Left renal cortex interstitium (tissue), 4 donors: ENCODE measurements at places on chromosomes 11 and 22.

GRCh38 chr22:32322986-32323385 is 34.7 kb upstream of the RFPL3 start:
- no peak for DNase-seq

DNA sequence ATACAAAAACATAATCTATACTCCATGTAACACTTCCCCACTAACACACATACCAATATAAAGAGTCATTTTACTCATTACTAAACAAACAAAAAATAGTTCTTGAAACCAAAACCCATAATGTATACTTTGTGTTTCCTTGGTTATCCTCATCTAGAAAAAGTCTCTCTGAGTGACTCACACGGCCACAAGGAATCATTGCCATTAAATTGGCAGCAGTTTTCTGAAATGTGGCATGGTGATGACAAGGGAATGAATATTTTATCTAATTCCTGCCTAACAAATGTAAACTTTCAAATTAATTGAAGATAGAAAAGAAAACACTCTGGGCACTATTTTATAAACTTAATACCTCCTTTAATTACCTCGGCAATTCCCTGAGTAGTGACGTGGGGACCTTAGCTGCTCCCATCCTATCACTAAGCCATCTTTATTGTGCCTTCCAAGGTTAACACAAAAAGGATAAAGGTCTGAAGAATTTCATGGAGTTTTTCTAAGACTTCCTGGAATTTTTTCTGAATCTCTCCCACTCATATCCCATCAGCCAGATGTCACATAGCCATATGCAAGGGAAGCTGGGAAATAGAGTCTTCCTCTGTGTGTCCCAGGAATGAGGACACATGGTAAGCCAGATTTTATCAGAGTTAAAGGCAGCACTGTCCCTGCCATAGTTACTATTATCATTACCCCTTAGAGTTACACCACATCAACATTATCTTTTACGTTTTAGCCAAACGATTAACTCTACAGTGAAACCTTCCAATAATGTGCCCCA is 857.2 kb upstream of the TENM4 start:
- DNase-seq: no peak

DNA sequence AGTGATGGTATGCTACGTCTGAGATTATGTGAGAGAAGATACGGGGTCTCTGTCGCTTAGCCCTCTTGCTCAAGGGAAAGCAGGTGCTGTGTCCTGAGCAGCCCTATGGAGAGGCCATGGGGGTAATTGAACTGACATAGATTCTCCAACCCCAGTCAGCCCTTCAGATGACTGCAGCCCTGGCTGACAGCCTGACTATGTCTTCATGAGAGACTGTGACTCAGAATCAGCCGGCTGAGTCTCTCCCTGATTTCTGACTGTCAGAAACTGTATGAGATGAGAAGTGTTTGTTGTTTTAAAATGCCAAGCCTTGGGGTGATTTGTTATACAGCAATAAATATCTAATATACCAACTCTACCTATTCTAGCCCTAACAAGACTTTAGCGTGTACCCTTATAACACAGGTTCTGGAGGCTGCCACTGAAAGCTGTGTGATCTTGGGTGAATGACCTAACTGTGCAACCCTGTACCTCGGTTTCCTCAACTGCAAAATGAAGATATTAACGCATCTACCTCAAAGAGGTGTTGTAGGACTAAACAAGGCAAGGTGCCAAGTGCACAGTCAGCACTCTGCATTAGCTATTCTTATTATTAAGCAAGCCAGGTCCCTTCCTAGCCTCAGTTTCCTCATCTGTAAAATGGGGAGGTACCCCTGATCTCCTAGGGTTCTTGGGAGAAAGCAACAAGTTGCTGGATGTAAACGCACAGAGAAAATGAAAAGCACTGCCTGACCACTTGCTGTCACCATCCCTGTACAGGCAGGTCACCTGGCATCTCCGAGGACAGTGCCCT is 24.9 kb downstream of the SLC43A1 start:
- DNase-seq: no peak

DNA sequence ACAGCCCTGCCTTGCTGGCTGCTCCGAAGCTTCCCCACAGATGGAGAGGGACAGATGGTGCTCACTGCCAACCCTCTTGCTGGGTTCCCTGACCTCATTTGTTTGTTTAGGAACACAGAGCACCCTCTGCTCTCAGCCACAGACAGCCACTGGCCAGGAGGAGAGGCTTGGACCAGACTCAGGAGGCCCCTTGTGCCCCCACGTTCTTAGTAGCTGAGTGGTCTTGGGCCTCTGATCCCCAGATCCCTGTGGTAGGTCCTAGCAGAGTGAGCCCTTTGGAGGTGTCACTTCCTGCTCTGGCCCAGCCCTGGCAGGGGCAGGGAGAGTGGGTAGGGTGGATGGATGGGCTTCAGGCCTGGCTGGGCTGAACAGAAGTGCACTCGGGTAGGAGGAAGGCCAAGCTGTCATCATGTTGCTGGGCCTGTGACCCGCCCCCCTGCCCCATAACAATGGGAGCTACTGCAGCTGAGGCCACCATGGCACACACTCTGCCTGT is 84.0 kb downstream of the DHCR7 start:
- DNase-seq: no peak

- DNase-seq: no peak
Measured at GRCh38 chr11:83158965-83159901, 2.3 kb downstream of the PCF11 start.

DNA sequence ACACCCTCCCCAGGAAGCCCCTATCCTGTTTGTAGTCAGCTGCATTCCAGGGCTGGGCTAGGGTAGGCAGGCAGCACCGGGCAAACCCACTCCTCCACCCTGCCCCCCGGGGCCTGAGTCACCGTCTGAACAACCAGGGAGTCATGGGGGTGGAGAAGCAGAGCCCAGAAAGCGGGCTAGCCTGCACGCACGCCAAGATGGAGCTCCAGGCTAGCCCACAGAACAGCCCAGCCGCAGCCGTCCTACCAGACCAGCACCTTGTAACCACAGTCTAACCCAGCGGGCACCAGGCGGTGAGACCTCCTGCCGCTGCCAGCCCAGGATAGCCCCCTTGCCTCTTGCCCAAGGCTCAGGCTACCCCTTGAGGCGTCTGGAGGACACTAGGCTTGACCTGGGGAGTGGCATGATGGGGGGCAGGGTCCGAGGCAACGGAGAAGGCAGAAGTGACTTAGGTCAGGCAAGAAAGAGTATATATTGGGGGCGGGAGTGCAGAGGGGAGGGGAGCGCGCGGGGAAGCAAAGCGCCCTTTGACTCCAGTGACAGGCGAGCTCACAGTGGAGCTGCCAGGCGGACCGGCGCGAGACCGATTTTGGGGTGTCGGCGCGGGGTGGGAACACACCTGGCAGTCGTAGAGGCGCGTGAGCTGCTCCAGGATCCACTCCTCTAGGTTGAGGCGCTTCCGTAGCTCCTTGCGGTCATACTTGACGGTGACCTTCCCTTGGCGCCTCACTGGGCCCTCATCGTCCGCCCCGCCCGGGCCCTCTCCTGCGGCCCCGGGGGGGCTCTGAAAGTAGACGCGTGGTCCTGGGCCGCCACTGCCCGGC is 734 bp downstream of the PPP1R14B start:
- no peak for DNase-seq

GRCh38 chr11:8178297-8178696 is 9.5 kb upstream of the RIC3 start:
- DNase-seq: no peak

GRCh38 chr11:7079545-7080135 is 9.2 kb upstream of the RBMXL2 start:
- no peak for DNase-seq

- no peak for DNase-seq
Measured at GRCh38 chr11:123386796-123387510, 43.1 kb upstream of the GRAMD1B start.

DNA sequence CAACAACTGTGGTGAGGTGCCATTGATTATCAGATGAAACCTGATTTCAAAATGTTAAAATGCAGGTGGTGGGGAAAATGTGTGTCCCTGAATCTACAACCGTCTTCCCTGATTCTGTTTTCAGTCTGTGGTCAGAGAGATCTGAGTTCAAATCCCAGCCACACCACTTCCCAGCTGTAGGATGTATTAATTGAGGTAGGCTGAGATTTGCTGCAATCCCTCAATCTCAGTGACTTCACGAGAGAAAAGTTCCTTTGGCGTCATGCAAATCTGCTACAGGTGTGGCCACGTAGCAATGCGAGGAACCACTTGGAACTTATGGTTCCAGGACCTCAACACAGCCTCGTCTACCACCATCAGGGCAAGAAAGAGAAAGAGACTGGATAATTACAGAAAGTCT is 56.2 kb downstream of the BCL2L13 start:
- no peak for DNase-seq

DNA sequence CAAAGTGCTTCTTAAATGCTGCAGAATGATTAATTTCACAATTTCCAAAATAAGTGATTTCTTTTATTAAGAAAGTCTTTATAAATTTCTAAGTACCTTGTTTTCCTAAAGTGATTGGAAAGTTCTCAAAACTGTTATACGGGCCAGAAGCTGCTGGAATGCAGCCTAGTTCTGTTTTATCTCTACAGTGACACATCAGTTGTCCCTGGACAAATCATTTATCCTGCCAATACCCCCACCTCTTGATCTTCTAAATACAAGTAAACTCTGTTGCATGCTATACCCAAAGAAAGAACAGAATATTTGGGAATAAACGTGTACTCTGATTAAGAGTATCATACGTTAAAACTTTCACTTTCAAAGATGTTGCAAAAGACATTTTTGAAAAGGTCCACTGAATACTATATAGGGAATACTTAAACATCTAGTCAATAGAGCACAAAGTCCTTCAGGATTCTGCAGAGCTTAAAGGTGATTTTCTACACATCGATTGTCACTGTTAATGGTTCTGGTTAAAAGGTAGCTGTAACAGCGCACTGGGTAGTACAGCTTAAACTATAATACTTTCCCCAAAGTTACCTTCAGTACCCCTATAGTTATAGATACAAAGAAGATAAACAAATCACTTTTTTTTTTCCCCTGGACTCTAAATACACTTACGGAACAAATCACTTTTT is 92.1 kb upstream of the APOA1 start:
- no peak for DNase-seq

- DNase-seq: no peak
Measured at GRCh38 chr11:1845561-1846452, 7.0 kb downstream of the TNNI2 start.
